Endothelial cell (in vitro differentiated cells): ENCODE measurements at places on chromosomes 2 and 18. TPM values are rescaled to one million over a fixed set of nuclear protein-coding genes. Genes with fewer than 3 reads are reported as not detected.

EVA1A gene
- total RNA-seq, result 19.9 TPM

PROC gene
- total RNA-seq, result not detected

CBLN2 gene
- not detected for total RNA-seq

COL5A2 gene
- 243 TPM for total RNA-seq

TPO gene
- total RNA-seq, result 0.41 TPM

- DNase-seq, result no peak
These were observed 14.5 kb upstream of the SIX3 start for GRCh38 chr2:44926957-44927356.

GRCh38 chr2:64773461-64774118 is 119.9 kb upstream of the SERTAD2 start:
- no peak for DNase-seq

GRCh38 chr2:185738679-185739472 is at the start of gene FSIP2:
TSS of gene FSIP2 (plus strand) at chr2:185738804. CDS start at chr2:185738895, 91 bp downstream.
- peak; percentile 98 for DNase-seq

- DNase-seq, result no peak
These were observed 15.1 kb downstream of the ITM2C start for GRCh38 chr2:230879891-230880290.

DNA sequence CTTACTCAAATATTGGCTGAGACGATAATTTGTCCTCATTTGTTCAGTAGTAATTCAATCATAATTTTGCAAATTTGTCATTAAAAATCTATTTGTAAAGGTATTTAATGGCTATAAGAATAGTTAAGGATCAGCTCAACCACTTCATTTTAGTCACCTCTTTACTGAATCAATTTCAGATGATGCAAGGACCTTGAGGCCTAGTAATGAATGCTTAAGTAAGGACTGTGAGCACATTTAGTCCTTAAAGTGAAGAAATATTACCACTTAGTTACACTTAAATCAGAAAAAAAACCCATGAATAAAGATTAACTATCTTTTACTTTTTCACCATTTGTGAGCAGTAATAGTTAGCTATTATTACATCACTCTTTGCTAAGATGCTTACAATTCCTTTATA is 778.9 kb downstream of the CCDC85A start:
- DNase-seq, result no peak

DNA sequence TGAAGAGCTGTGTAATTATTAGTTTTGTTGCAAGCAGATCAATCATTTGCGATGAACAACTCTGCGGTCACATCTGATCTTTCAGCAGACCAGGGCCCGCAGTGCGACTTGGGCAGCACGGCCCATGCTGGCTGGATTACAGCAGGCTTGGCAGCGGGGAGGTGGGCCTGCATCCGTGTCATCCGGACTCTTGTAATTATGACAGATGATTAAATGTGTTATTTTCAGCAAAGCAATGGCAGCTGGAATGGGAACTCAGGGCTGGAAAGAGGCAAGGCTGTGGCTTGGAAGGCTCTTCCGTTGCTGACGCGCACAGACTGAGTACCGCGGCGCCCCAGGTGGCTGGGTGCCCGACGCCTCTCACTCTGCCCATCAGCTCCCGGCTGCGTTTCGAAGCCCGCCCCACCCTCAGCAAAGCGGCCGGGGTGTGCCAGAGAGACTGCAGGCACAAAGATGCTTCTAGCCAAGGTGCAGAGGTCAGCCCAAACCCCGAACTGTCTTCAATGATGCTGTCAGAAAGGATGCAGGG is 397.4 kb upstream of the SALL3 start:
- DNase-seq, result no peak
